ENCODE measurements at places on chromosomes 6 and 20.

GRCh38 chr6:30213667-30213956 is 406 bp upstream of the TRIM26 start:
- DNase-seq: no peak

- no peak for DNase-seq
Observed at GRCh38 chr6:7235712-7236305, 77.2 kb downstream of the SSR1 start.

GRCh38 chr20:3712279-3712873 is at the start of gene SIGLEC1:
SIGLEC1 (minus strand) TSS chr20:3712600; CDS start chr20:3707128, 5,472 bp downstream.
- DNase-seq: no peak

GRCh38 chr6:149906405-149906804 is 8.5 kb upstream of the RAET1E start:
- DNase-seq: no peak

DNA sequence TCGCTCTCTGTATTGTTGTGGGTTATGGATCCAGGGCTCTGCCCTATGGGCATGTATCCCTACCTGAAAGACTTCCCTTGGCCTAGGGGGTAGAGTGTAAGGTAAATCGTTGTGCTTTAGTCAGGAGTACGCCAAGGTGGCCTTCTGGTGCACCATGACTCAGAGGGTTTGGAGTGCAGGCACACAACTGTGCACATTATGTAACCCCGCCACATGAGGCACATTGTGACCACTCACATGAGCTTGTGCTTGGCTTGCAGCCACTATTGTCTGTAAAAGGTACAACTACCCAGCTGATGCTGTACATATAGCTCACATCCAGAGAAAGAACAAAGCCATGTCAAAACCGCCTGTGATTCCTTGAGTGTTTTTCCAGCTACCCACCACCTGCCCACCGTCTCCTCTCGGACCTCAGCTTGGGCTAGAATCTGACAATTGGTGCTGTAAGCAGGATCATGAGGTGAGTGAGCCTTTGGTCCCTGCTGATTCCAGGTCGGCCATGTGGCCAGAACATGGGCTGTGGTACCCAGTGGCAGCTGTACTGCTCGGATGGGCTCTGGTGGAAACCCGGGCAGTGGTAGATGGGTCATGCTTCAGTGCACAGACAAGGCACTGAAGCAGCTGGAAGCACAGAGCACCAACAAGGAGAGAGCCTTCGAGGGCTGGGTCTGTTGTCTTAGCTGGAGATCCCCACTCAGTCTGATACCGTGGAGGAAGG is 33.8 kb downstream of the HDDC2 start:
- DNase-seq: no peak

- DNase-seq: no peak
Observed at GRCh38 chr20:3731944-3732326, 550 bp upstream of the HSPA12B start.

GRCh38 chr20:20568604-20569205 is 143.7 kb downstream of the RALGAPA2 start:
- no peak for DNase-seq

- no peak for DNase-seq
Observed at GRCh38 chr20:18628330-18628920, 40.6 kb downstream of the DTD1 start.

DNA sequence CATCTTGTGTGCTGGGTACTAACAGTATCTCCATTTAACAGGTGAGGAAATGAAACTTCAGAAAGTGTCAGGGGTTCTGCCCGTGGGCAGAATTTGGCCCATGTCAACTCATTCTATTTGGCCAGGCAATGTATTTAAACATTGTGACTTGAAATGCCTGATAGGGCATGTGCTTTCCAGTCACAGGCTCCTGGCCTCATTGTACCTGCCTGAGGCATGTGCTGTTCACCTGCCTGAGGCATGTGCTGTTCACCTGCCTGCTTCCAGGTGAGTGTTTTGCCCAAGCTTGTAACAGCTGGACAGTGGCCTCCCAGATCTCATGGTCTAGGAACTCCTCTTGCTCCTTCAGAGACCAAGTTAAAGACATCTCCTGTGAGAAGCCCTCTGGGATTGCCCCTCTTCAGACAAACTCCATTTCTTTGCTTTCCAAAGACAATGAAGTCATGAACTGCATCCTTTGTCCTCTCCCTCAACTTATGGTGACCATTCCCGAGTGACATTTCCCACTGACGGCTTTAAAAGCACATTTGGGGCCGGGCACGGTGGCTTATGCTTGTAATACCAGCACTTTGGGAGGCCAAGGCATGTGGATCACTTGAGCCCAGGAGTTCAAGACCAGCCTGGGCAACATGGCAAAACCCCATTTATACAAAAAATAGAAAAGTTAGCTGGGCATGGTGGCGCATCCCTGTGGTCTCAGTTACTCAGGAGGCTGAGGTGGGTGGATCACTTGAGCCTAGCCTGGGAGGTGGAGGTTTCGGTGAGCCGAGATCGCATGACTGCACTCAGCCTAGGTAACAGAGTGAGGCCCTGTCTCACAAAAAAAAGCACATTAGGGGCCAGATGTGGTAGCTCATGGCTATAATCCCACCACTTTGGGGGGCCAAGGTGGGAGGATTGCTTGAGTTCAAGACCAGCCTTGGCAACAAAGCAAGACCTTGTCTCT is 48.7 kb downstream of the BCAS4 start:
- DNase-seq: no peak

DNA sequence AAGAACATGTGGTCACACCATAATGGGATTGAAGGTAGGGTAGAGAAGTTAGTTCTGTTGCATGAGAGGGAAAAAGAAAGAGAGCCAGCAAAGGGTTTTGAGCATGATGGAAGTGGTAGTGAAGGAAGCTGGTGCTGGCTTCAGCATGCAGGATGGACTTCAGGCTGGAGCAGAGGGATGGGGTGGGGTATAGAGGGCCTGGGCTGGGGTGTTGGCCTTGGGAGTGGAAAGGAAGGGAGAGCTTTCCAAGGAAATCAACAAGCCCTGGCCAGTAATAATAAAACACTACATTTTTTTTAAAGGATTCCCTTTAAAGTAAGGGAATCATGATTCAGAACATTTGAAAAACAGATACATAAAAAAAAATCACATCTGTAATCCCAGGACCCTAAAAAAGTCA is 61.2 kb downstream of the LAMA4 start:
- no peak for DNase-seq

GRCh38 chr20:24610341-24611115 is 141.1 kb downstream of the SYNDIG1 start:
- DNase-seq: no peak

- DNase-seq: no peak
Observed at GRCh38 chr6:144232176-144232831, 52.8 kb upstream of the UTRN start.

GRCh38 chr6:143838395-143838794 is 4.7 kb upstream of the LTV1 start:
- DNase-seq: no peak
